Myocyte (in vitro differentiated cells): ENCODE measurements at places on chromosomes 3 and 15.

DNA sequence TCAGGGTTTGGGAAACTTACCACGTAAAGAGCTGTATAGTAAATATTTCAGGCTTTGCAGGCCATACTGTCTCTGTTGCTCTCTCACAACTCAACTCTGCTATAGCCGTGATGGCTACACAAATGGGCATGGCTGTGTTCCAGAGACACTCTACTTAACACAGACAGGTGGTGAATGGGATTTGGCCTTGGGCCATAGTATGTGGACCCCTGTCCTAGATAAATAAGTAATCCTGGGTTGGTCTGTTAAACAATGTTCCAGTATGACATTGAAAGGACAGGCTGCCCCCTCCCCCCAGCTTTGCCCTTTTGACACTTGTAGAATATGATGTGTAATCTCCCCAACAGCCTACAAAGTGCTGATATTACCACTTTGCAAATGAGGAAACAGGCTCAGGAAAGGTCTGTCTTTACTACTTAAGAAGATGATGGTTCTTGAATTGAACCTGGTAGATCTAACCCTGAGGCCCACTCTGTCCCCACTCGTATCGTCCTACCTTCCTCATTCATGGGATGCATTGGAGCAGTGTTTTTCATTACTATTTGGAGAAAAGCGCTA, 38.4 kb downstream of the SLCO3A1 start:
- no peak for DNase-seq

DNA sequence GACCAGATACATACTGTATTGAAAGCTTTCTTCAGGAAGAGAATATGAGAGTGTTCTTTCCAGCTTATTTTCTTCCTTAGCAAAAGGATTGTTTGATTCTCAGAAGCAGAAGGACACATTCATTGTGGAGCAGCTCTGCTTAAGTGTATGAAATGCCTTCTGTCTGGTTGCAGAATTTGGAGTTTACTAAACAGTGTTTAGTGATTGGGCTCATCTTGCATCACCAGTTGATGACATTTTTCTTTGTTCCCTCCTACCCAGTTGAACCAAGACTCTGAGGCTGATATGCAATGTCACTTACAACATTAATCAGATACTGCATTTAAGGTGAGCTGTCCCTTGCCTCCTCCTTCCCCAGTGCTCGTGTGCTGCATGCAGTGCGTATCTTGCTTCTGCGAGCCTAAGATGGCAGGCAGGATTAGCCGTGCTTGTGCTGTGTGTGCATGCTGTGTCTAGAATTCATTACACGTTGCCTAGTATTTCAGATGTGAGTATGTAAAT, 18.4 kb downstream of the ZBTB38 start:
- no peak for DNase-seq

- no peak for DNase-seq
These were observed 294.8 kb upstream of the UMPS start for GRCh38 chr3:124435467-124435866.

GRCh38 chr15:33028495-33028894, 166.0 kb downstream of the FMN1 start:
- peak; percentile 52 for DNase-seq

- DNase-seq = no peak
These were observed 1.4 kb upstream of the MUC13 start for GRCh38 chr3:124935794-124936542.

DNA sequence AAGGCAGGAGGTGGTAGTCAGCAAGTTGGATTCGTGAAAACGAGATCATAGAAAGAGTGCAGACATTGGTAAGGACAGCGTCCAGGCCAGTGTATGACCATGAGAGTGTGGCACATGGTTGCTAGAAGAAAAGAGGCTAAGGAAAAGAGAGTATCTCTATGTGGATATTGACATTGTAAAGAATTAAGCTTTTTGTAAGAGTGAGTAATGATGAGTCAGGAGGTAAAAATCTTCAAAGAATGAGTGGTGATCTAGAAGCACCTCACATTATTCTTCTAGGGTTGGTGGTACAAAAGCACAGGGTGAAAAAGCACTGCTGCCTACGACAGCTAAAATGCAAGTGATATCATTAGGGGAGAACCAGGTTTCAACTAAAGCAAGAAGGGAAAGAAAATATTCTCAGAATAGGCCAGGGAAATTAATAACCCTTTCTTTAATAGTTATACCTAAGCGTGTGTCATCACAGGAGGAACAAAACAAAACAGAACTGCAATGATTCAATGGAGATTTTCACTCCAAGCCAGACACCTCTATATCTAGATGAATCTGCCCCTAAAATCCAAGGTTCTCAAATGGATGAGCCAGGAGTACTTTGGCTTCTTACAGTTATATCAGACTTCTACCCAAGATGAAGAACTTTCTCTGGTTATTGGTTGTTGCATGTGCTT, 884.7 kb downstream of the NAALADL2 start:
- DNase-seq = no peak

DNA sequence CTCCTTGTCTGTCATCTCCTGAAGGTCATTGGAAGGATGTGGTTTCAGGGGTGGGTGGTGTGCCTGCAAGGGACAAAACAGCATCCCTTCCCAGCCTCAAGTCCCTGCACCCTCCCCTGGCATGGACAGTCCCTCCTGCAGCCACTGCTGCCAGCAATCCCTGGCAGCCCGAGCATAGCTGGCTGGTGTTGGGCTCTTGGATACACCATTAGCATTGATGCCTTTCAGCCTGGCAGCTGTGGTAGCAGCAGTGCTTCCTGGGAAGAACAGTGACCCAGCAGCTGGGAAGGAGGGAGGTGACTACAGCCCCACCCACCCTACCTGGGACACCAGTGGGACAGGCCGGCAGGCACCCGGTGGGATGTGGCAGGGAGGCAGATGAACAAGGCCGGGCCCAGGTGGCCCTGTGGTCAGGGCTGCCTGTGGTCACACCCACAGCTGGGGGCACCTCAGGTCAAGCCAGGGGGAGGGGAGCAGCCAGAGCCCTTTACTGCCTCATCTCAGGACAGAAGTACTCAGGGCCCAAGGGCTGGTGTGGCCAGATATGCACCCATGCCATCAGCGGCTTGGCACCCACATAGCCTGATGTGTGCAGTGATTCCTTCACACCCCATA, 32.9 kb upstream of the TMEM115 start:
- DNase-seq = peak; percentile 10

GRCh38 chr3:5735896-5736295, 548.4 kb downstream of the EDEM1 start:
- DNase-seq = no peak

DNA sequence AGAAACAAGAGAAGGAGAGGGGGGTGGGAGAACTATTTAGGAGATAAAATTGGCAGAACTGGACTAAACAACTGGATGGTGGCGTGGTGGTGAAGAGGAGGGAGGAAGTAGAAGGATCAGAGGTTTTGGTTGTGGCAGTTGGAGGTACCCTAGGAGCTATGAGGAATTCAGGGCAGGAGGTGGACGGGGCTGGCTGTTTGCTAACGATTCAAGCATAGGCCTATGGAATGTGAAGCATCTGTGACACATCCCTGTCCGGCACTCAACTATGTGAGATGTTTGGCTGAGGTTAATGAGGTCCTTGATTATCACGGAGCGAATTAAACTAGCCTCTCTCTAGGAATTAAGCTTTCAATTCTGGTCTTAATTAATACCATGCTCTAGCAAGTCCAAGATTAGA, 13.5 kb downstream of the TARS3 start:
- DNase-seq = peak; percentile 82

- no peak for DNase-seq
These were observed 93.4 kb downstream of the KCNMB2 start for GRCh38 chr3:178629430-178630178.

DNA sequence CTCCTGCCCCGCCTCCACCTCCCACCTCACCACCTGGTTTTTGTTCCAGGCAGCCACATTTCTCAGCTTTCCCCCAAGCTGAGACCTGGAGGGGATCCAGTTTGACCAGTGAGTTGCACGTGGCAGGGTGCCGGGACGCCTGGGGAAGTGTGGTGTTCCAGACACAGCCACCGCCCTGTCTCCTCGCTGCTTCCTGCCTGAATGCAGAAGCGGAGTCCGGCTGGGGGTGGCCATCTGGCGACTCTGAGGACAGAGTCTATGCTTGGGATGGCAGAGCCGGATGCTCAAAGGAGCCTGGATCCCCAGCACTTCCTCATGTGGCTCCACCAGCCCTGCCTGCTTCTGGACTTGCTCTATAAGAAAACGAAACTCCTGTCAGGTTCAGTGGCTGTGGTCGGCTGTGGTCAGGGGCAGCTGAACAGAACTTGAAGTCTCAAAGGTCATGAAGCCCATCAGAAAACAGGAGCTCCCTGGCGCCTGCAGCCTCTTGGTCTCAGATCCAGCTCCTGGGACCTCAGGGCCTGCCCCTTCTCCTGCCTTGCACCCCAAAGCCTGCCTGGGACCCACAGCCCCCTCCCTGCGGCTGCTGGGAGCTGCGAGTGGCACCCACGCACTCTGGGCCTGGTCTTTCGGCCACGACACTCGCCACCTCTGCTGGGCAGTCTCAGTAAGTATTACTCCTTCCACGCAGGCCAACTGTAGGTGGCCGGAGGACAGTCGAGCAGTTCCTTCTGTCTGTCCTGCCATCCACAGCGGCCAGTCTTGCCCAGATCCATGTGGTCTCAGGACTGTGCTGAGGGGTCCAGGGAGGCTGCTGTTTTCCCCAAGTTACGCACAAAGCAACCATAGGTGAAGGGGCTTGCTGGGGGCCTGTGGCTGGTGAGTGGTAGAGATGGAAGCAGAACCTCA, 112.8 kb upstream of the MEF2A start:
- peak; percentile 80 for DNase-seq

DNA sequence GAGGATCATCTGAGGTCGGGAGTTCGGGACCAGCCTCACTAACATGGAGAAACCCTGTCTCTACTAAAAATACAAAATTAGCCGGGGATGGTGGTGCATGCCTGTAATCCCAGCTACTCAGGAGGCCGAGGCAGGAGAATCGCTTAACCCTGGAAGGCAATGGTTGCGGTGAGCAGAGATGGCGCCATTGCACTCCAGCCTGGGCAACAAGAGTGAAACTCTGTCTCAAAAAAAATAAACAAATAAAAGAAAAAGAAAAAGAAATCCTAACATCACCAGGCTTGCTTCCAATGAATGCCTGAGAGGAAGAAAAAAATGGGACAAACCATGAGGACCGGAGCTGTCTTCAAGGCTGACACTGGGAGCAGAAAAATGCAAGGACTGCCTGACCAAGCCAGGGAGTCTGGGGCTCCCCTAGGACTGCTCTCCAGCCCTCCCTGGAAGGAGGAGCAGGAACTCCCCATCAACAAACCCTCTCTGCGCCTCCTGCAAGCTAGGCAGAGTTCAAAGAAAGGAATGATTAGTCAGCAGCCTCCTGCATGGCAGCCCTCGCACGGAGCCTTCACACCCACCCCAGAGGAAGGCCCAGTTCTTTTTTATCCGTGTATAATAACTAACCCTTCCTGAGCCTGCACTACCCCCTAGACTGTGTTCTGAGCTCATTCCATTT, 55.4 kb downstream of the NUP210 start:
- no peak for DNase-seq

DNA sequence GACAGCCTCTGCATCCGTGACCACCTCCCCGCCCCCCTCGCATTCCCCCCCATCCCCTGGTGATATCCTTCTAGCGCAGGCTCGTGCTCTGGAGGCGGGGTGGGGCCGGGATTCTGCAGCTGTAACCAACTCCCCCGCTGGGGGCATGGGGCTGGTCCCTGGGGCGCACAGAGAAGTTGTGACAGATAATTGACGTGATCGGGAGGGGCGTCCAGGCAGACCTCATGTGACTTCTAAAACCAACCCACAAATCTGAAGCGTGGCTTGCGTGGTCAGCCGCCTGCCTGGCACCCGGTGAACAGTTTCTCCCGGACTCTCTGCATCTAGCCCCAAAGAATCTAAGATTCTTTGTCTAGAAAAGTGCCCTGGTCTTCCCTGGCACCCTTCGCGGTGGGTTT, 100.6 kb upstream of the IGF1R start:
- DNase-seq = peak; percentile 72

DNA sequence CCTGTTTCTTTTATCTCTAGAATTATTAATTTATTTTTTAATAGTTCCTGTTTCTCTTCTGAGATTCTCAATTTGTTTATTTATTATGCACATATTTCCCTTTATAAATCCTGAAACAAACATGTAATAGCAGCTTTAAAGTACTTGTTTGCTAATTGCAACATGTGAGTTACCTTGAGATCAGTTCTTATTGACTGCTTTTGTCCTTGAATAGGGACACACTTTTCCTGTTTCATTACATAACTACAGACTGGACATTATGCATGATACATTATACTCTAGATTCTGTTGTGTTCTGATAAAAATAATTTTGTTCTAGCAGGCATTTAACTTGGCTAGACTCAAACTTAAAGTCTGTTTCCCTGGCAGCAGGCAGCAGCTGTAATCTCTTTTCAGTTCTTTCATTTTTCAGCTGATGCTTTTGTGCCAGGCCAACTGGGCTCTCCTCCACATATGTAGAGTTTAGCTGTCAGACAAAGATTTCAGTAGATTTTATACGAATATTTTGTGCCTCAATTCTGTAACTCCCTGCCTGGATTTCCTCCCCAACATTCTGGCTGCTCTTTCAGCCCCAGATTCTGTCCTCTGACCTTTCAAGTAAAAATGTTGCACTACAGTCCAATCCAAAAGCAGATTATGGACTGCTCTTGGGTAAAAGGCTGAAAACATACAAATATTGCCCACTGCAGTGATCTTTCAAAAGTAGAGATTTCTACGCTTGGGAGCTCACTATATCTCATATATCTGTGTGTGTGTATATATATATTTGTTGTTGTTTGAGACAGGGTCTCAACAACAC, 41.9 kb downstream of the PCOLCE2 start:
- DNase-seq = no peak

GRCh38 chr3:20236603-20237002, 50.6 kb upstream of the SGO1 start:
- no peak for DNase-seq

DNA sequence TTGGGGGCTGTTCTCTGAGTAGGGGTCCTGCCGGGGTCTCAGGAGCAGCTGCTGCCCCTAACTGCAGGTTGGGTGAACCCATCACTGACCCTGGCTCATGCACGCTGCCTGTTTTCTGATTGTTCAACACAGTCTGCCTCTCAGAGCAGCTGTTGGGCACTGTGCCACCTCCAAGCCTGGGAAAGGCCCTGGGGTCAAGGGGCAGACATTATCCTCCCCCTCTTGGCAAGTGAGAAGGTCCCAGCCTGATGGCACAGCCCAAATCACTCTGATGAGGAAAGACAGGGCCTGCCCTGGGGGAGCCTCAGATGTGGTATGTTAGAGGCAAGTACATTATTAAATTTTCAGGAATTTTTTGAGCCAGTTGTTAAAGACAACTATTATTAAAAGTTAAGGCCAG, 14.1 kb upstream of the GNAT1 start:
- peak; percentile 69 for DNase-seq

- DNase-seq = no peak
These were observed 341.7 kb upstream of the ROBO2 start for GRCh38 chr3:76698136-76698706.

GRCh38 chr3:141540531-141540930, 53.7 kb downstream of the RASA2 start:
- no peak for DNase-seq

GRCh38 chr15:30824518-30825195, 79.1 kb upstream of the FAN1 start:
- no peak for DNase-seq

- DNase-seq = no peak
These were observed 27.0 kb downstream of the SUCNR1 start for GRCh38 chr3:151900460-151900859.
